NCI-H526 (cell line): ENCODE measurements at places on chromosomes 13 and 19.

DNA sequence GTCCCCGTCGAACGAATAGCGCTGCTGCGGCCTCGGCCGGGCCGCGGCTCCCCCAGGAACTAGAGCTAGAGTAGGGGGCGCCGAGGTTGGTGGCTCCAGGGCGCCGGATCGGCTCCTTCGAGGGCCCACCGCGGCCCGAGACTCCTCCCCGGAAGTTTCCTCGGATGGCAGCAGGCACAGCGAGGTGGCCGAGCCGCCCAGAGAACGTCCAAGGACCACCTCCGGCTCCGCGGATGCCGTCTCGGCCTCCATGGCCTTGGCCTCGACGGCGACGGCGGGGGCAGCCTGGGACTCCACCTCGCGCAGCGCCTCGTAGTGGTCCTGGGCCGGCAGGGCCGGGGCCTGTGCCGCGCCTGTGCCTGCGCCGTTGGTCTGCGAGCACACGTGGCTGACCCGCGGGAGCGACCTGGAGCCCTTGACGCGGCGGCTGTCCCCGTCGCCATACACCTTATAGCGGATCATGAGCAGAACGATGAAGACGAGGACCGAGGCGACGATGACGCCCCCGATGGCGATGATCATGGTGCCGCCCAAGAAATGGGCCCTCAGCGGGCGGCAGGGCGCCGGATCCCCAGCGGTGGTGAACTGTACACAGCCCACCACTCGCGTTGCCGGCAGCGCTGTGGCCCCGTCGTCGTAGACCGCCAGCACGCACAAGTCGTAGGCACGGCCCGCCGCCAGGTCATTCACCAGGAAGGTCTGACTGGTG lies 11.8 kb downstream of the IFNL1 start:
- peak; percentile 51 for DNase-seq

- no peak for DNase-seq
These were observed 19.5 kb downstream of the RASA3 start for GRCh38 chr13:114112826-114113322.

DNA sequence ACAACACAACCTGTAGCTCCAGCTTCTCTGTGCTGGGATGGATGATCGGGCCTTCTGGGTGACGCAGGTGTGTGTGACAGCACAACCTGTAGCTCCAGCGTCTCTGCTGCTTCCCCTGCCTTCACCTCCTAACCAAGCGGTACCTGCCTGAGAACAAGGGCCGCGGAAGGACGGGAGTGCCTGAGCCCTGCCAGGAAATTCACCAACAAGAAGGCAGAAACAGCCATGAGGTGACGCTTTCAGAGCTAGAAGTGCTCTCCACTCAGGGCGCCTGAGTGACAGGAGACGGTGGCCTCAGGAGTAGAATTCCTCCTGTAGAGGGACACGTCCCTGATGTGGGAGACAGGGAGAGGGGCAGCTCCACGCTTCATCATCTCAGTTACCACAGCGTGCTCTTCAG lies 17.4 kb downstream of the ZNF331 start:
- no peak for DNase-seq

DNA sequence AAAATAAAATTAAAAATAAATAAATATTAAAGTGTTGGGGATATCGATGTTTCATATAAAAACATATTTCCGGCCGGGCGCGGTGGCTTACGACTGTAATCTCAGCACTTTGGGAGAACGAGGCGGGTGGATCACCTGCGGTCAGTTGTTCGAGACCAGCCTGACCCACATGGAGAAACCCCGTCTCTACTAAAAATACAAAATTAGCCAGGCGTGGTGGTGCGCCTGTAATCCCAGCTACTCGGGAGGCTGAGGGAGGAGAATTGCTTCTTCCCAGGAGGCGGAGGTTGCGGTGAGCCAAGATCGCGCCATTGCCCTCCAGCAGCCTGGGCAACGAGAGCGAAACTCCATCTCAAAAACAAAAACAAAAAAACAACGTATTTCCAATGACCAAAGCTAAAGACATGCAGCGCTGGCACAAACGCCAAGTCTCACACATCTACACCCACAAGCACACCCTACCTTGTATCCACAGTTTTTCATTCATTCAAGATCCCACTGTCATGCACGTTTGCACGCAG lies 907 bp downstream of the ZNF569 start:
- DNase-seq = peak; percentile 17

DNA sequence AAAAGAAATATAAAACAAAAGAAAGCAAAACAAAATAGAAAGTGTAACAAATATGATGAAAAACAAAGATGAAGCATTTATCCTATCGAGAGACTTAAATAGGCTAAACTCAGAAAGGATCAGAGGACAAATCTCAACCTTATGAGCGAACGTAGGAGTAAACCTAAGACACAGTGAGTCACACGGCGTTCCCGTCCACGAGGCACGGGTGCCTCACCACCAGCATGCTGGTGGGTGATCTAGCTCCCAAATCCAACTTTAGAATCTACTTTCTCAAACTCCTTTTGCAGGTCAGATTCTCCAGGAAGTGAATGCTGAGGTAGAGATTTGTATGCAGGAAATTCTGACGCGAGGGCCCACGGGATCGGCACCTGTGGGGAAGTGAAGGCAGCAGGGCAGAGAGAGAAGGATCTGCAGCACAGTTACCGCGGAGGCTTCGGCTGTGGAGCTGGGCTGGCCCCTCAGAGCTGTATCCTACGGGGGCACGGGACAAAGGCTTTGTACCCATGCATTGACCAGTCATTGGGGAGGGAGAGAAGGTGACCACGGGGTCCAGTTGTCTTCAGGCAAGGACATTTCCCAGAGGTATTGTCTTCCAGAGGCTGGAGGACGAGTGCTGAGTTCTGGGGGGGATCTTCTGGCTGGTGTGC lies 7.5 kb upstream of the MIER2 start:
- no peak for DNase-seq

GRCh38 chr13:79320433-79320832 lies 85.6 kb downstream of the RBM26 start:
- DNase-seq = no peak

- no peak for DNase-seq
These were observed 55.7 kb downstream of the KLF2 start for GRCh38 chr19:16380314-16380695.

GRCh38 chr19:49555600-49556411 lies 24.6 kb downstream of the NOSIP start:
- peak; percentile 50 for DNase-seq

- DNase-seq = no peak
These were observed 415.7 kb downstream of the DIAPH3 start for GRCh38 chr13:59748046-59748445.

- no peak for DNase-seq
These were observed 11.3 kb downstream of the IQCN start for GRCh38 chr19:18262917-18263316.

GRCh38 chr13:96075953-96076543 lies 13.9 kb upstream of the HS6ST3 start:
- DNase-seq = peak; percentile 36

- no peak for DNase-seq
These were observed 607 bp upstream of the SYNE4 start for GRCh38 chr19:36009220-36009619.

DNA sequence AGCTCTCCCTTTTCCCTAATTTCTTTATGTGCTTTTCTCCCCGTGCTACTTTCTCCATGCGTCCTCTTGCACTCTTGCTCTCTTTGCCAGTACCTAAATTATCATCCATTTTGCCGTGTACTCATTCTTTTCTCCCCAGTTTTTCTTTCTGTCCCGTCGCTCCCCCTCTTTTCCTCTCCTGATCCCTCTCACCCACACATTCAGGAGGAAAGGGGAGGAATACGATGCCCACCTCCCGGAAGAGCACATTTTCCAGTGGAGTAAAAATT lies 821 bp downstream of the ZNF616 start:
- DNase-seq = no peak

DNA sequence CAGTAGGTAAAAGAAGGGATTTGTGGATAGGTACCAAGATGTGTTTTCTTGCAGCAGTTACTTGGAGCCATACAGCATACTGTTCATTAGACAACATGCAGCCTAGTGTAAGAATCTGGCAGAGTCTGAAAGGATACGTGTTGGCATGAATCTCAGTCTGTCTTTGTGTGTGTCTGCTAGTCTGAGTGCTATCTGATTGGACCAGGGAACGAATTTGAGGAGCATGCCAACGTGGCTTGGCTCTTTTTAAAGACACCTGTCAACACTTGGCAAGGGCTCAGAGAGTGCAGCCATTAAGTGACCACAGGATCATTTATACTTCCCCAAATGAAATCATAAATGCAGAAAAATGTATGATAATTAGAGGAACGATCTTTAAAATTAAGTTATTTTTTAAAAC lies 27.6 kb upstream of the ATXN8OS start:
- no peak for DNase-seq
